ENCODE measurements at places on chromosomes 2 and 18.

- DNase-seq, result no peak
Measured at GRCh38 chr2:133809485-133809884, 241.2 kb upstream of the NCKAP5 start.

DNA sequence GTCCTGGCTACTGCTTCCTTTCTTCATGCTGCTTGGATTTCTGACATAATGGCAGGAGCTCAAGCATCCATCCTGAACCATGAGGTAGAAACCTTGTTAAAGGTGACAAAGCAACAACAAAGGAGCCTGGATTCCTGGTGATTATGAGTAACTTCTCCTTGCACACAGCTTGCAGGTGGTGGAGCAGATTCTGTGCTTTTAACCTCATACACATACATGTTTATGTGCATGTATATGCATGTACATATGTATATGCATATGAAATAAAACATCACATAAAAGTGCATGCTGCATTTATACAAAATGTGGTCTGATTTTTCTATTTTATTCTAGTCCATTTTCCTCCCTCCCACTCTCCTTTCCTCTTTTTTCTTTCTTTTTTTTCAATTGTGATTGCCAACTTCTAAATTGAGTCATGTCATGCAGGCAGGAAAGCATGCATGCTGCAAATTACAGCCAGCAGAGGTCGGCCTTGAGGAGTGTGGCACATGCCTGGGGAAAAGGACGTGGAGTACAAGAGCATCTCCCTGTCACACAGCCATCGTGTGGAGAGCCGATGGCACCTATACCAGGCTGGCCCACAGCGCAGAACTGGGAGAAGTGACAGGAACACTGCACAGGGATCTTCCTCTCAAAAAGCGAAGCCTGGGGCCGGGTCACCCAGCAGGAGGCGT lies 17.9 kb downstream of the LCT start:
- DNase-seq, result no peak

- no peak for DNase-seq
Measured at GRCh38 chr2:202797944-202798343, 73.6 kb downstream of the ICA1L start.

DNA sequence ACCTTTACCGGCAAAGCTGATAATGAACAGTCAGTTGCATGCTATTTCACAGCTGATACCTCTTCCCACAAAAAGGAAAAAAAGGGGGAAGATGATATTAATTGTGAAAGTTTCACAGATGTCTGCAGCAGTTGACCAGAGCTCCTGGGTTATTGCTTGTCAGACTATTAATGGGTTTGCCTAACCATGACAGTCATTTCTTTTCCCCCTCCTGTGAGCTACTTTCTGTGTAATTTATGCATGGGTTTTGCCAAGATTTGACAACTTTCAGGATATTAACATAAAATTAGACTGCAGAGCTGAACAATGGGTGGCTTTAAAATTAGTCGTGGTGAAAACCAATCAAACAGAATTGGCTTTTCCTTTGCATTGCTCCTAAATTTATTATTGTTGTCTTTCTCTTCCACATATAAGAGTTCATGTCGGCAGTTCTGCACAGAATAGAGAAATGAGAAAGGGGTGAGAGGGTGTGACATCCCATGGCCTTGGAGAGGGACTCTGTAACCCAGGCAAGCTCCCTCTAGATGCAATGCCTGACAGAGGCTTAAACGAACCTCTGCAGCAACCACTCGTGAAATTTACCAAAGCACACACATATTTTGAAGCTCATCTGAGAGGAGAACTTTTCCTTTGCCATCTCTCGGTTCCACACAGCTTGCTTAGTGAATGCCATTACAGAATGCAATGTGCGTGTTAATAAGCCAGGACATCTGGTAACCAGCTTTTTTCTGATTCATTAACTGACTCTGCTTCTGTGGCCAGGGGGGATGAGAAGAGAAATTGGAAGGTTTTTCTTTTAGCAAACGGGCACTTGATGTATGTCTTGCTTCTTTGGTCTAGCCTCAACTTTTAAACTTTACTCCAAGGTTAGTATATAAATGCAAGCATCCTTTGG lies 82.2 kb upstream of the ITGA4 start:
- DNase-seq, result peak; percentile 38

- DNase-seq, result no peak
Measured at GRCh38 chr2:226575928-226576327, 223.7 kb downstream of the IRS1 start.

DNA sequence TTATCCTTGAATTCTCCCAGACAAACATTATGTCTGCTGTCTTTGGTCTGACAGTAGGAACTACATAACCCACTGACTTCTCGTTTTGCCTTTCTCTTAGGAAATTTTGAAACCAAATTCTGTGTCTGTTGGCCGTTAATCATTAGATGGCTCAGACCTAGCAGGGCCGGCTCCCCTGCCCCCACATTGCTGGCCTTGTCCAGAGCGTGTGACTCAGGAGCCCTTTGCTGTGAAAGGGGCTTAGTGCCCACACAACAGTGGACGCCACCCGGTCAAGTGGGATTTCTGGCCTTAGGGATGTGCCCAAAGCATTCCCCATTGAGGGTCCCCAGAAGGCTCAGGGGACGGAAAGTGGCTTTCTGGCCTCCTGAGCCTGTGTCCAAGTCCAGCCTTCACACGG lies 137.5 kb downstream of the CTIF start:
- DNase-seq, result no peak

DNA sequence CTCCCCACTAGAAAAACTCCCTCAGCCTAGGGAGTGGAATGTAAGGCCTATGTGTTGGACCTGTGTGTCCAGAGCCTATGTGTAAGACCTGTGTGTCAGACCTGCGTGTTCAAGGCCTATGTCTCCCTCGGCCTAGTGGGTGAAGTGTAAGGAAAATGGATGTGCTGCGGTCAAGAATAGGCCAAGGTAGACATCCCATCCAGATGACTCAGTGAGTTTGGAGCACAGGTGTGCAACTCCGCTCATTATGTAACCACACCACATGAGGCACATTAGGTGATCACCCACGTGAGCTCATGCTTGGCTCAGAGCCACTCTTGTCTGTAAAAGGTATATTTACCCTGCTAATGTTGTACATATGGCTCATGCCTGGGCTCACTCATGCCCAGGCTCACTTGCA lies 565.3 kb upstream of the CRIM1 start:
- DNase-seq, result no peak

DNA sequence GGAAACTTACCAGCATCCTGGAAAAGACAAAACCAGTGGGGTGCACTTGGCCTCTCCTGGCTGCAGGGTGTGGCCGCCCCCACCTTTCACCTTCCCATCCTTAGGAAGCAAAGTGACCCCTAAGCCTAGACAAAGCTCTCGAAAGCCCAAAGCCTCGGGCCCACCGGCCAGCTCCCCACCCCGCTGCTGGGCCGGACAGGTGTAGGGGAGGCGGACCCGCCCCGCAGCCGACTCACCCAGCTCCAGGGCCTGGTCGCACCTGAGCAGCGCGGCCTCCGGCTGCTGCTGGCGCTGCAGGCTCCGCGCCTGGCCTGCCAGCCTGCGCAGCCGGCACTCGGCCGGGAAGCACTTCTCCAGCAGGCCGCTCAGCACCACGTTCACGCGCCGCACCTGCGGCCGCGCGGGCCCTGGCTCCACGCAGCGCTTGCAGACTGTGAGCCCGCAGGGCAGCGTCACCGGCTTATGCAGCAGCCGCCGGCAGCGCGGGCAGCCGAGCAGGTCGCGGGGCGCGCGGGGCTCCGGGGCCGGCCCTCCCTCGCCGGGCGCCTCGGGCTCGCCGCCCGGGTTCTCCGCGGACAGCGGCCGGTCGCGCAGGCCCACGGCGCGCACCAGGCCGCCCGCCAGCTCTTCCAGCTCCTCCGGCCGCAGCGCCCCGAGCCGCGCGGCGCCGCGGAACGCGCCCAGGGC lies 979 bp downstream of the LONRF2 start:
- peak; percentile 27 for DNase-seq

GRCh38 chr18:37572736-37573135 lies 7.1 kb upstream of the CELF4 start:
- DNase-seq, result no peak

- no peak for DNase-seq
Measured at GRCh38 chr18:23933407-23933806, 81.1 kb upstream of the TTC39C start.

DNA sequence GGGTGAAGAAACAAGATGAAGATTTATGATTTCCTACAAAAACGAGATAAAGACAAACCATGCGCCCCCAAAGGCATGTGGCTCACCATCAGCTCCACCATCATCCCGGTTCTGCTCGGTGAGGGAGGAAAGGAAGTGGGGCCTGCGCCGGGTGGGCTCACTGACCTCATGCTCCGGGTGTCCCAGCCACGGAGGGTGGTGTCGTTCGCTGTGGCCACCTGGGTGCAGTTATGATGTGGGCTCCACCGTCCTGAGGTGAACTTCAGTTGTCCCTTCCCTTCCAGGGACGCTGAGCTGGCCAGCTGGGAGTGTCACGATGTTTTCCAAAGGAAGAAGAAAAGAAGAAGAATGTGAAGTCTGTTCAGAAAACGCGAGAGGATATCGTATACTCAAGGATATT lies 180.9 kb downstream of the EIPR1 start:
- DNase-seq, result no peak

GRCh38 chr18:5948237-5948636 lies 52.9 kb upstream of the TMEM200C start:
- no peak for DNase-seq

- DNase-seq, result no peak
Measured at GRCh38 chr2:99680946-99681345, 191.1 kb upstream of the REV1 start.

- DNase-seq, result peak; percentile 78
Measured at GRCh38 chr18:77127769-77128671, 4.6 kb downstream of the MBP start.

GRCh38 chr2:237053066-237053465 lies 32.6 kb upstream of the COPS8 start:
- DNase-seq, result no peak

DNA sequence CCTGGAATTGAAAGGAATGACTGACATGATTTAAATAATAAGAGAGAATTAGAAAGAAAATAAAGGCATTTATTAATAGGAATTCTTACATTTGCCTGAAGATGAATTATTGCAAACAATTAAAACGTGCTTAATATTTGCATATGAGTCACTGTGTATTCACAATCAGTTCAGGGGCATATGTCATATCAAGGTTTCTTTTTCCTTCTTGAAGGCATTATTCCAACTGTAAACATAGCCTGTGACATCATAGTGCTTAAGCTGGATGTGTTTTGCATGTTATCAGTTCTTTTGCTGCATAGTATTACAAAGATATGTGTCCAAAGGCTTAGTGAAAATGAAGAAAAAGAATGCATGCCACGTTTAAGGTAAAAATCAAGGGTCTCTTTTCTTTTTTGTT lies 80.8 kb downstream of the MEIS1 start:
- DNase-seq, result no peak

DNA sequence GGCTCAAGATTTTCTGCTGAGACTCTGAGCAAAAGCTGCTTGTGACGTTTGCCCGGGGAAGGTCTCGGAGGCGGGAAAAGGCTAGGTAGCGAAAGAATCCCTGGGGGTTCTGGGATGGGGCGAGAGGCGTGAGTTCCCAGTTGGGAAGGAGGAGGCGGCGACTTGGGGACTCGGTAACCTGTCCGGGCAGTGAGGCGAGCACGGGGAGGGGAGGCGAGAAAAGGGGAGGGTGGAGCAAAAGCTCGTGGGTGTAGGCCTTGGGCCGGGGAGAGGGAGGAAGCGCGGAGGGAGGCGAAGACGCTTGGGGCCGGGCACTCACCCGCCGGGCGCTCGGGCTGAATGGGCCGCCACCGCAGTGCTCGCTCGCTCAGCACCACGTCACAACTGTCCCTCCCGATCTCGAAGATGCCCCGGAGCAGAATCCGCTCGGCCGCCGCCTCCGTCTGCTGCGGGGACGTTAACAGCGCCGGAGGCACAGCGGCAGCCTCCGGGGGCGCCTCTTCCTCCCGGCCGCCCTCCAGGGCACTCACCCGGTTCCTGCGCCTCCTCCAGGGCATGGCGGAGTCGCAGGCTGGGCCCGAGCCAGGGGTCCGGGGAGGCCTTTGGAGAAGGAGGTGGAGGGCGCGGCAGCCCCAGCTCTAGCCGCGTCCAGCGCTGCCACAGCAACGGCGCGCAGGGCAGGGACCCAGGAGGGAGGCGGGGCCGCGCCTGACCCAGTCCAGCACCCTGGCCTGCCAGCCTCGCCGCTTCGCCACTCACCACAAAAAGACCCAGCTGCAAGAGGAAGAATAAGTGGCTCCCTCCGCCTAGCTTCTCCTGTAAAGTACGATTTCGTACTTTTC lies at the start of gene CERKL:
Gene CERKL (minus strand): TSS at position 656 of the 842 bp plus-strand sequence. CDS start 99 bp downstream, at position 557.
- DNase-seq, result no peak

DNA sequence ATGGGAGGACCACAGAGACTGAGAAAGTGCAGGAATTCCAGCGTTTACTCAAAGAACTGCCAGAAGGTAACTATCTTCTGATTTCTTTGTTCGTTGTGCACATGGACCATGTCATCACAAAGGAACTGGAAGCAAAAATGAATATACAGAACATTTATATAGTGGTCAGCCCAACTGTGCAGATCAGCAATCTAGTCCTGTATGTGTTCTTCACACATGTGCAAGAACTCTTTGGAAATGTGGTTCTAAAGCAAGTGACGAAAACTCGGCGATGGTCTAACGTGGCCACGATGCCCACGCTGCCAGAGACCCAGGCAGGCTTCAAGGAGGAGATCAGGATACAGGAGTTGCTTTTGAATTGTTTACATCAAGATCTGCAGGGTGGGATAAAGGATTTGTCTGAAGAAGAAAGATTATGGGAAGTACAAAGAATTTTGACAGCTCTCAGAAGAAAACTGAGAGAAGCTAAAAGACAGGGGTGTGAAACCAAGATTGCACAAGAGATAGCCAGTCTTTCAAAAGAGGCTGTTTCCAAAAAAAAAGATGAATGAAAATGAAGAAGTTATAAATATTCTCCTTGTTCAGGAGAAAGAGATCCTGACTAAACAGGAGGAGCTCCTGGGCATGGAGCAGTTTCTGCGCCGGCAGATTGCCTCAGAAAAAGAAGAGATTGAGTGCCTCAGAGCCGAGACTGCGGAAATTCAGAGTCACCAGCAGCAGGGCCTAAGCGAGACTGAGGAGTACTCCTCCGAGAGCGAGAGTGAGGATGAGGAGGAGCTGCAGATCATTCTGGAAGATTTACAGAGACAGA lies 8.3 kb upstream of the CHST10 start:
- DNase-seq, result no peak

DNA sequence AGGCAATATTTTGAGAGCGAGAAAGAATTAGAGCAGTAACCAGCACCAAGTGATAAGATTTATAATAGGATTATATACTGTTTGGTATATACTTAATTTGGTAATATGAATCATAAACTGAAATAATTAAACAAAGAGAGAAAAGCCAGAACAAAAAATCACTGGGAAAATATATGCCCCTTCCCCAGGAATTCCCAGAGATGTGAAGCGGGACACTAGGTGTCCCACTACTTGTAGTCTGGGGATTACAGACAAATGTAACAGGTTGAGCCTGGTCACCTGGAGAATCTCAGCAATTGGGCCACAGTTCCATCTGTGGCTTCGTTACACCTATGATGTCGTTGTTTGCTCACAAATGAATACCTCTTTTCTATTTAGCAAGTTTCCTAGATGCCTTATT lies 256.1 kb upstream of the CHAC2 start:
- DNase-seq, result no peak

All from hematopoietic multipotent progenitor cell treated with erythropoietin and hydrocortisone succinate and interleukin-3 and kit ligand, for 8 days (in vitro differentiated cells).